ENCODE measurements at places on chromosomes 3 and 15.

- DNase-seq, result no peak
These were observed 843.2 kb downstream of the CADM2 start for GRCh38 chr3:85801955-85802354.

- no peak for DNase-seq
These were observed 20.1 kb downstream of the CMSS1 start for GRCh38 chr3:99837715-99838114.

GRCh38 chr3:173618703-173619102, 221.2 kb downstream of the NLGN1 start:
- no peak for DNase-seq

- peak; percentile 78 for DNase-seq
These were observed 78.8 kb downstream of the AAGAB start for GRCh38 chr15:67175643-67176071.

DNA sequence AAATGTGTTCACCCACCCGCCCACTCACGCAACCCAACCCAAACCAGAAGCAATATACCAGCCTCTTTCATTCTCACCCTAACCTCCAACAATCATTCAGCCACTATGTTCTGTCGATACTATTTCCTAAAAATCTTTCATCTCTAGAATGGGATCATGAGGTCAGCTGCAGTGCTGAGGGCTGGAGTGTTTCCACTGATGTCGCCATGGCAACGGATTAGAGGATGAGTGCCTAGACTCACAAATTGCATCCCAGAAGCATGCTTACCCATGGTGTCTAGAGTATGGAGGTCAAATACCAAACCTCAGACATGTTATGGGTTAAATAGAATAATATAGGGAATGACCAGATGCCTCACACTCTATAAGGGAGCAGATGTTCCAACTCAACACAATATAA, 138.5 kb downstream of the GABRB3 start:
- no peak for DNase-seq

- DNase-seq, result no peak
These were observed 28.5 kb upstream of the TATDN2 start for GRCh38 chr3:10219737-10220136.

DNA sequence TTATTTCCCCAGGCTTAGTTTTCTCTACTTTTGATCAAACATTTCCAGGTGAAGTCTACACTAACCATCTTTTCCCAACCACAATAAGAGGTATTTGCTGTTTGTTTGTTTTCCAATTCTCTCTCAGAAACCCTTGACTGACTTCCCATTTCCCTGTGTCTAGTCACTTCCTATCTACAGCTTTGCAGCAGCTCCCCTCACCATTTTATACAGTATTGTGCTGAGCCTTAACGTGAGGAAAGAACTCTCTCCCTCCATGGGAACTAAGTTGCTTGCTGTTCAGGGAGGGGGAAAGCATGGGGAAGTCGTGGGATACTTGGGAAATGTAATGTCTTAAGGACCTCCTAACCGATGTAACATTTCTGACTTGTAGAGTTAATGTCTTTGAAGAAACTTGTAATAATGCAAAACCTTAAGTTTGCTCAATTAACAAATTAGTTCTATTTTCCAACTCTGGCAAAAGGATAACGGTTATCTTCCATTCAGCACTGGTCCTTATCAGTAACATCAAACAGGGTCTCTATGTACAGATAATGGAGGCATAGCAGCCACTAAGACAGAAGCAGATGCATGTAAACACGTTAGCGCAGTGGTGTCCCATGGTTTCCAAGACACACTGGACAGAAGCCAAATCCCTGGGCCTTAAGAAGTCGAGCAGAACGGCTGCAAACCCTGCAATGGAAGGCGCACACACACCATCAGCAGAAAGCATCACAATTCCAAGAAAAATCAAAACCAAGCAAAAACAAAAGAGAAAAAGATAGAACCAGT, 39.7 kb downstream of the NPTN start:
- no peak for DNase-seq

DNA sequence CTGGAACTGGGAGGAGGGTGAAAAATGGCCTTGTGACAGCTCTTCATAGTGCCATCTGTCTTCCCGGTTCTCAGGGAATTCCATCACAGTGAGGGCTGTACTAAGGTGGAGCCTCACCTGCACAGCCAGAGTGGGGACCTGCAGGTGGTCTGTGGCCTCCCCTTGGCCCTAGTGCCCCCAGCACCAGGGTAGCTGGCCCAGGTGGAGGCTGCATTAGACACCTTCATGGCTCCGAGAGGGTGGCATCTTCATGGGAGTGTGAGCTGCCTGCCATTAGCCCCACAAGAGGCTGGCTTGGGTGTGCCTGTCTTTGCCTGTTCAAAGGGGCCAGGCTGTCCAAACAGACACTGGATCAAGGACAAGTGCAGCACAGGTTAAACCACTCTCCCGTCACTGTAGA, 95.5 kb upstream of the PRR23E start:
- no peak for DNase-seq

GRCh38 chr3:53617893-53618523, 123.6 kb downstream of the CACNA1D start:
- no peak for DNase-seq

DNA sequence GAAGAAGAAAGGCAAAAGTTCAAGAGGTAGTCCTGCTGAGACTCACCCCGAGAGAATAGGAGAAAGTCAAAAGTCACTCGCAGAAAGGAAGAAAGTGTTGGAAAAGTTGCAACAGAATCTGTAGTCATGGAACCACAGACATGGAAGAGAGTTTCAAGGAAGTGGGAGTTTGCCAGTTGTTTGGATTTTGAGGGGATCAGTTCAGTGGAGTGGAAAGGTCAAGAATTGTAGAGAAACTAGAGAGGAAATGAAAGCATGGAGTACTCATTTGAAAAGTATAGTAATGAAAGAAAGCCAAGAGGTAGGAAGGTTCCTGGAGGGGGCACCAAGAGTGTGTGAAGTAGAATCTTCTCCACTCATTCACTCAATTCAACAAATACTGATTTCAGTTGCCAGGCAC, 34.7 kb downstream of the SPTSSB start:
- no peak for DNase-seq

- no peak for DNase-seq
These were observed 25.4 kb downstream of the COMMD2 start for GRCh38 chr3:149726716-149727407.

- DNase-seq, result no peak
These were observed 512.6 kb upstream of the NAALADL2 start for GRCh38 chr3:174346571-174346970.

DNA sequence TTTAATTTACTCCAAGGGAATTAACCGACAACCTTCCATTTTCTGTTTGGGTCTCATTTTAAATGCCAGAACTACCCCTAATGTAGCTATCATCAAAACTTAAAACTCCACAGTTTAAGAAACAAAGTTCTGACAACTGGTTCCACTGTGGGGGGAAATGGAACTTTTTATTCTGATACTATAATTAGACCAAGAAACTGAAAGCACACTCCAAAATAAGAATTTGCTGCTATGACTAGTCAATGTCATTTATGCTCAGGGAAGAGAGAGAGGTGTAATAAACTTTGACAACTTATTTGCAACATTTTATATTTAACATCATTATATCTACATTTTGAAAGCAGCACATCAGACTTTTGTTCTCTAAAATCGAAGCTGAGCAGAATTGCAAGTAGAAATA, 169.2 kb downstream of the ANXA2 start:
- DNase-seq, result no peak

- no peak for DNase-seq
These were observed 89.8 kb downstream of the ARHGEF26 start for GRCh38 chr3:154210986-154211385.

DNA sequence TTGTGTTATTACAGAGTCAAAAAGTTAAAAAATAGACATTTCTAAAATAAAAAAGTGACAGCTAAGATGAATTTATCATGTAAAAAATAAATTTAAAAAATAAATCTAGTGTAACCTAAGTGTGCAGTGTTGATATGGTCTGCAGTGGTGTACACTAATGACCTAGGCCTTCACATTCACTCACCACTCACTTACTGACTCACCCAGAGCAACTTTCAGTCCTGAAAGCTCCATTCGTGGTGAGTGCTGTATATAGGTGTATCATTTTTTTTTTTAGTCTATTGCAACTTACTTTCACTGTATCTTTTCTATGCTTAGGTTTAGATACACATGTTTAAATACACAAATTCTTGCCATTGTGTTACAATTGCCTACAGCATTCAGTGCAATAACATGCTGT, 459.4 kb upstream of the ROBO1 start:
- no peak for DNase-seq

GRCh38 chr3:100159331-100160153, 45.2 kb upstream of the FILIP1L start:
- no peak for DNase-seq

GRCh38 chr3:151171145-151171757, 31.8 kb downstream of the GPR171 start:
- DNase-seq, result peak; percentile 38

DNA sequence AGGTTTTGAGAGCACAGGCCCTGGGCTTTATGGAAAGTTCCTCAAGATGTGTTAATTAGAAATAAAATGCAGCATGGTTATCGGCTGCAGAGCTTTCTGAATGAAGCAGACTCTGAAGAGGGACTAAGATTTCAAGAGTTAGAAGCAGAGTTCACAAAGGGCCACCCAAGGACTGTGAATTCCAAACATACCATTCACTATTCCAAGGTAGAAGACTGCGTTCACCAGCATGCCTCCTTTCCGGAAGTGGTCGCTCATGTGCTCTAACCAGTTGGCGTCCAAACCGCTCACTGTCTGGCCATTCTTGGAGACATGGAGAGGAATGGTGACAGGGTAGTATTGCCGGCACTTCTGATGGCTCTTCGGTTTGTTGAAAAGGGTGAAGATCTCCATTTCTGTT, 104.9 kb downstream of the OXNAD1 start:
- DNase-seq, result no peak

DNA sequence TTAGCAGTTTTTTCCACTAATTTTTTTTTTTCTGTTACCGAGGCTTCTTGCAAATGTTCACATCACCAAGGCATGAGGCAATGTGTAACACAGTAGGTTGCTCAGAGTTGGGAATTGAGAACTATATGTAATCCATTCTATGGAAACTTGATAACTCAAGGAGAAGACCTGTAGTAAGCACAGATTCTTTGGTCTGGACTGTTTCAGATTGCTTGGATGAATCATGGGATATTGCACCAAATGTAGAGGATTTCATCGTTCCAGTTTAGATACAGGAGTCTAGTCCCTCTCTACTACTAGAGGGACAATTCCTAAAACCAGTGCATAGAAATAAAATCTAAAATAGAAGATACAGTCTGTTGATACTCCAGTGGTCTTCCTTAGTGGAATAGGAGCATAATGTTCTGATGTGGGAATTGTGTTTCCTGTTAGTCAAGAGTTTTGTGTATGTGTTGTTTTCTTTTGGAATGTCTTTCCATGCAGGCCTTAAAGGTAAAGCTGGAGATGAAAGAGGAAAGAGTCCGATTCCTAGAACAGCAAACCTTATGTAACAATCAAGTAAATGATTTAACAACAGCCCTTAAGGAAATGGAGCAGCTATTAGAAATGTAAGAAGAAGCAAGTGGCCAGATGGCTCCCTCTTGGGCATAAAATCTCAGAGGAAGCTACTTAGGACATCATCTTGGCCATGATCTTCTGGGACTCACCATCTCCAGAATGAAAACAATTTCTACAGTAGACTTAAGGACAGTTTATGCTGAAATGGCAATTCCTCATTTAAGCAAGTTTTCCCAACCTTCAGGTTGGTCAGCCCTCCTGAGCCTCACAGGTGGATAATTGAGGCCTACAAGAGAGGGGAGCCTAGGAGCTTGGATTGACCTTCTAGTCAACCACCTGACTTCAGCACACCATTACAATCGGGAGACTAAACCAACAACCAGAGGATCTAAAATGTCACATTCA, 10.7 kb downstream of the KNSTRN start:
- DNase-seq, result no peak

GRCh38 chr3:63290686-63291085, 12.6 kb downstream of the SYNPR start:
- no peak for DNase-seq

DNA sequence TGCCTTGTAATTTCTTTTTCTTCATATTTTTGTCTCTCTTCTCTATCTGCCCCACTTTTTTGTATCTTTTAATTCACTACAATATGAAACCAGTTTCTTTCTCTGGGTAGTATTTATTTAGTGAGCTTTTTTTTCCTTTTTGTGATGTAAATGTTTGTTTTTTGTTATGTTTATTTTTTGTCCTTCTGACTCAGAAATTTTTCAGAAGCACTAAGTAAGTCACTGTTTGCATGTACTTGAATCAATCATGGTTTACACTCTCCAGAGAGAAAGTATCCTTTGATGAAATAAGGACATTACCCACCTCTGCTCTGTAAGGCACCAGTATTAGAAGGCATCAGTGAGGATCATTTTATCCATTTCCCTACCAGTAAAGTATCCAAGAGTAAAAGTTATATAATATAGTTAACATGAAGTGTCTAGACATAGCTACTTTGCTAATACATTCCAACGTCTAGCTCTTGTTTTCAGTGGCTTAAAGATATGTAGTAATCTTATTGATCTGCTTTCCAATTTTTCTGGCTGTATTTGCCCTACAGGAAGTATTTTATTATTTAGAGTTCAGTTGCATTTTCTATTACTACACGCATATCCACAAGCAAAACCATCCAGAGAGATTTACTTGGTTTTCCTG, 25.4 kb downstream of the FILIP1L start:
- no peak for DNase-seq

GRCh38 chr3:14645453-14645852, 6.1 kb upstream of the CCDC174 start:
- no peak for DNase-seq

DNA sequence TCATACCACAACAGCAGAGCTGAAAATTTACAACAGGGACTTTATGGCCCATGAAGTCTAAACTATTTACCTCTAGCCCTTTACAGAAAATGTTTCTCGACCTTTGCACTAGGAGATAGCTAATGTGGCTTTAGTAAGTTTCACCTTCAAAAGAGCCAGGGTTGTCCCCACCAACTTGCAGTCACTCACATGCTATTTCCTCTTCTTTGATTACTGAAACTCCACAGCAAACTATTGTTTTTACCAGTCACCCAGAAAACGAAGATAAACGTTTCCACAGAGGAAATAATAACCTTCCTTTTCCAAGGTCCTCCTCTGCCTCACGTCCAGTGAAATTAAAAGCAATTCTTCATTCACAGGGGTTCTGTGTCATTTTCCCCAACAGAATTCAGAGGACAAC, 48.2 kb downstream of the WWTR1 start:
- DNase-seq, result no peak

- no peak for DNase-seq
These were observed at the start of gene CDCP1 for GRCh38 chr3:45145681-45146614. TSS of gene CDCP1 (minus strand) at chr3:45146378. CDS start at chr3:45146287, 91 bp downstream.

- DNase-seq, result no peak
These were observed 1.7 kb upstream of the LINGO1 start for GRCh38 chr15:77634266-77634962.
